AG10803 (cell line): ENCODE measurements at places on chromosomes 1 and 21.
A peak's percentile ranks its signal among the peaks of the same experiment; 100 is the strongest.

DNA sequence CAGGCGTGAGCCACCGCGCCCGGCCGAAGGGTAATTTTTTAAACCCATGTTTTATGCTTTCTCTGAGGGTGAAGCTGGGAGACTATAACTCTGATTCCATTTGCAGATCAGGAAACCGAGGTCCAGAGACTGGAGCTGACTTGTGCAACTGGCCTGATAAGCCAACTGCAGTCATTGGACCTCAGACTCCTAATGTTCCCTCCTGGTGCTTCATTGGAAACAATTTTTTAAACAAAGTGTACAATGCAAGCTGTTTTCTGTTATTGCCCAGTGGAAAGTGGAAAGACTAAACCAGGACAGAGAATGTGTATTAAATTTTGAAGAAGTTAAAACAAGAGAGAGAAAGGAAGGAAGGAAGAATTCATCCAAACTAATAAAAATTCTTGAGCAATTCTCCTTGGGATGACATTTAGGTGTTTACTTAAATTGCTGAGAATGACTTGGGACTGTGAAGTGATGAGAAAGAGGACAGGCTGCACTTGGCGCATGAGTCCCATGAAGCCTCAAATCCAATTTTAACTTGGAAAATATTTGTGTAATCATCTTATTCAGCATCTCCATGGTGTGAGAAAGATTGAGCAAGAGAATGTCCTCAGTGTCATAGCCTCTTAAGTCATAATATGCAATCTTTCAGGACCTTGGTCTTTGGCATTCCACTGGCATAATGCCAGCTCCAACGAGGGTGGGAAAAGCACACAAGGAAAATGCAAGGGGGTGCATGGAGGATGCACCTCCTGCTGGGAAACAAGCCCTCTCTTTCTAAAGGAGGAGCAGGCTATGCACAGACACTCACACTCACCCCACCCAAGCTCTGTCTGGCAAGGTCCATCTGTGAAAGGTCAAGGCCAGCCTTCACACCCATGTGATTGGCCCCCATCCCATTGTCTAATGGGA is 342.0 kb downstream of the SIPA1L2 start:
- peak; percentile 16 for DNase-seq

DNA sequence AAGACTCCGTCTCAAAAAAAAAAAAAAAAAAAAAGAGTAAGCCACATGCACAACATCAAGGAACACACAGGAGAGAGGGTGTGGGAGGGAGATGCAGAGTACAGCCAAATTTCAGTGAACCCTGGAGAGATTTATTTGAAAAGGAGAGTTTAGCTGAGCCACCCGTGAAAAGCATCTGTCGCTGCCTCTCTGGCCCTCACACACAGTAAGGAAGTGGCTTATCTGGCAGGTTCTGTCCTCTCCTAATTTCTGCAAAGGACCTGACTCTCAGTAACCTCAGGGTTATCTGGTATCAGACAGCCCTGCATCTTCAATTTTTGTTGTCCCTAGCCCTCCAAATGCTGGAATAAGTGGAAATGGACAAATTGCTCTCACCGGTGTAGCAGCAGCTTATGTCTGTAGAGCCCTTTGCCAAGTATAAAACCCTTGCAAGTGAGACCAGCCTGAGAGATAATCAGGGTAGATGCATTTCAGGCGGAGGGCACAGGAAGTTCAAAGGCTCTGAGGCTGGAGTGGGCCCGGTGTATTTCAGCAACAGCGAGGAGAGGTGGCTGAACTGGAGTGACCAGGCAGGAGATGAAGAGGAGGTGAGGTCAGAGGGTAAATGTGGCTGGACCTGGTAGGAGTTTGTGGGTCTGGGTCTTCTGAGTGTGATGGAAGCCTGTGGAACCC is 16.7 kb upstream of the IL10RB start:
- DNase-seq = no peak

- DNase-seq = no peak
These were observed 14.7 kb upstream of the MYSM1 start for GRCh38 chr1:58714544-58714943.

GRCh38 chr1:39102537-39103327 is 76.6 kb downstream of the NDUFS5 start:
- DNase-seq = peak; percentile 86

GRCh38 chr1:94434365-94435045 is 16.3 kb downstream of the ABCD3 start:
- peak; percentile 9 for DNase-seq

- DNase-seq = peak; percentile 42
These were observed 98.4 kb downstream of the TTLL7 start for GRCh38 chr1:83900524-83900923.

DNA sequence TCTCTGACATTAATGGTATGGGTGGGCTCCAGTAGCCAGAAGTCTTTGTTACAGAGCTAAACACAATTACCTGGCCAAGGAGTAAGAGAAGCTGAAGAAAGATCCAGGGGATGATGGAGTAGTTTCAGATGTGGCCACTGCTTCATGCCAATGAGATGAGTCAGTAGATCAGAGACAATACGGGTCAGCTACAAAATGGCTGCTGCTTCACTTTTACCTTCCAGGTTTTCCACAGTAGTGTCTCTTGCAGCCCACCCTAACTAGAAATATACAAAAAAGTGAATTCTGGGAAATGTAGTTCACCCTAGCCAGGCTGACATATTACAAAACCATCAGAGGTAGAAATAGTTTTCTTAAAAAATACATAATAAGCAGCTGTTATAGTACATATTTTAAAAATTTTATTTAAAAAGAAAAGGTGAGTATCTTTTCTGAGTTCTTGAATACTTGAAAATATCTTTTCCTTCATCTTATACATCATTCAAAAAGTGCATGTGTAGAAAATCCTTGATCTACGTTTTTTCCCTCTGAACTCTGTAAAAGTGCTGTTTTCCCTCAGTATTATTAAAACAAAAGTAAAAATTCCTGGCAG is 36.1 kb downstream of the LRIF1 start:
- no peak for DNase-seq

DNA sequence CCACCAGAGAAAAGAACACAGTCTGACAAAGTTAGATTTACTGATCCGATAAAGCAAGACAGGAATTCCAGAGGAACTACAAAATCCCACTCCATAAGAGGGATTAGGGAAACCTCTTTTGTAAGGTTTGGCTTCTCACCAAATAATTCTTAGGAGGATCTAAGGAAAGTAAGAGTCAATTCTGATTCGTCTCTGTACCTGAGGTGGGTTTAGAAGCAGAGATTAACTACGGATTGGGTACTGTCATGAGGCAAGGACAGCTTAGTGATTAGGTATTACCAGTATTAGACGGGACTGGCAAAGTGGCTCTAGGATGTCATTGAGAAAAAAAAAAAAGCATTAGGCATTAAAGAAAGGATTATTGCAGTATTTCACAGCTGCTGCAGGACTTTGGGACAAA is 371.7 kb upstream of the BRINP3 start:
- DNase-seq = no peak

GRCh38 chr1:58991305-58991704 is 207.5 kb upstream of the JUN start:
- no peak for DNase-seq

DNA sequence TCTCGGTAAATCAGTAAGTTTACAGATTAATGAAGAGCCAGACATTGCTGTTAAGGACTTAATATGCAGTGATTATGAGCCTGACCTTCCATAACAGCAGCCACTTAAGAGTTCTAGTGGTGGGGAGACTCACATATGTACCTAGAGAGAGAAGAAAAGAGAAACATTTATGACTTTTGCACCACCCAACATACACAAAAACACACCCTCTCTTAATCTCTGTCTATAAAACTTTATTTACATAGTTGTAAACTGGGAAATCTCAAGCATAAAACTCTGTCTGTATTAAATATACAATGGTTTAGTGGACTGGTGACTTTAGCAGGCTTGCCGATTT is 347.4 kb upstream of the ADGRL2 start:
- no peak for DNase-seq

DNA sequence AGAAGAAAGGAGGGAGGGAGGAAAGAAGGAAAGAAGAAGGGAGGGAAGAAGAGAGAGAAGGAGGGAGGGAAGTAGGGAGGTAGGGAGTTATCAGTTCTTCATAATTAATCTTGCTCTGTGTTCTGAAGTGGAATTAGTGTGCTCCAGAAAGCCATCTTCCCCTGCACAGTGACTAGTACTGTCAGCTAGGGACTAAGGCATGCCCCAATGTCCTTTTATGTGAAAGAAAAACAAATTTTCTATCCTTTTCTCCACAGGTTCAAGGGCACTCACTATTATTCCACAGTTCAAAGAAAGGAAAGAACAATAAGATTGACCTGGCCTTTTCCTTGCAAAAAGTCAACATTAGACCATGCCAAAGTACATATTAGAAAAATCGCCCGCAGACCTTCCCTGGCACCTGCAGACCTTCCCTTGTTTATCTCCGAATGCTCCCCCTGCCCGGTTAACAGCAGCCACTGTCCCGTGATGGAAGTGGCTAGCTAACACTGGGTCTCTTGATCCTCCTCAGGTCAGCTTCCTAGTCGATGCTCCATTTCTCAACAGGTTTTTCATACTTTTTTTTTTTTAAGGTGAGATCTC is 107.2 kb upstream of the EDEM3 start:
- DNase-seq = no peak

- no peak for DNase-seq
These were observed 442.3 kb downstream of the LRRIQ3 start for GRCh38 chr1:73755649-73756048.
